ENCODE measurements at places on chromosomes 2 and 18. TPM values are rescaled to one million over a fixed set of nuclear protein-coding genes. Genes with fewer than 3 reads are reported as not detected.

RPRM gene
- total RNA-seq: not detected

DNA sequence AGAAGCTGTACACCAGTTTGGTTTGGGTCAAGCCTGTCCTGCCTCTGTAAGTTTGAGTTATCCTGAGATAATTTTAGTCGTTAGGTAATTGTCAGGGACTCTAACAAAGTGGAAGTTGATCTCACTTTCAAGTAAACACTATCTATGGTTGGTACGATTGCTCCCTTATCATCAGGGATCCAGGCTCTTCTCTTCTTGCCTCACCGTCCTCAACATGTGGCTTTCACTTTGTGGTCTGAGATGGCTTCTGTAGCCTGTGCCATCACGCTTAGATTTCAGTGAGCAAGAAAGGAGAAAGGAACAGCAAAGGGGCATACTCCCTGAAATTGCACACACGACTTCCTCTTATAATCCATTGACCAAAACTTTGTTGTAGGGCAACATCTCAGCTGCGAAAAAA lies 115.6 kb downstream of the CTAGE1 start:
- no peaks in the 10 kb centered on the region for H3K27me3 ChIP-seq
- H3K4me1 ChIP-seq: no peaks in the 10 kb centered on the region
- H3K4me3 ChIP-seq: no peak overlapping the region

NDC80 gene
- total RNA-seq: 78.0 TPM

CRIM1 gene
- 5.4 TPM for total RNA-seq

DNA sequence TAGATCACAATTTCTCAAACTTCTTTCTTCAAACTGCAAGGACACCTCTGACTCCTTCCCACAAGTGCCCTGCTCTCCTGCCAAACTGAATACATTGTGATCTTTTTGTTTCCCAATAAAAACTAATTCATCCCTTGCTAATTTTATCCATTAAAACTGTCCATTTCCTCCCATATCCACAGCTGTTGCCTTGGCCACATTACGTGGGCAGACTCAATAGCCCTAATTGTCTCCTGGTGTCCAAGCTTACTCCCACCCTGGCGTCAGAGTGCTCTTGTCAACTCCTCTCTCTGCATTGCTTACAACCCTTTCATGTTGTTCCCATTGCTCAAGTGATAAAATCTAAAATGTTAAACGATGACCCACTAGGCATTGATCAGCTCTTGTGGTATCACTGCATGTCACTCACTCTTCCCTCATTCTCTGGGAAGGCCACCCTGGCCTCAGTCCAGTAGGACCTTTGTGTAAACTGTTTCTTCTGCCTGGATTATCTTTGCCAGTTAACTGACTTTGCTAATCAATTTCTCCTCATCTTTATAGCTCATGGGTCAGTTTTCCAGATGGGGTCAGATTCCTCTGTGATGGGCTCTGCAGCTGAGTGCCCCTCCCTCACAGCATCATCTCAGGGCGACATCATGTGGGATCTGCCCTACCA lies 525.0 kb downstream of the SLC4A3 start:
- no peaks in the 10 kb centered on the region for H3K4me1 ChIP-seq
- DNase-seq: no peak
- no peak overlapping the region for H3K4me3 ChIP-seq
- H3K27ac ChIP-seq: no peak overlapping the region
- H3K36me3 ChIP-seq: no peaks in the 10 kb centered on the region
- no peaks in the 10 kb centered on the region for H3K27me3 ChIP-seq

CRYGD gene
- not detected for total RNA-seq

GRCh38 chr18:12656938-12657683 lies 796 bp downstream of the SPIRE1 start:
- no peak for DNase-seq
- H3K27ac ChIP-seq: no peak overlapping the region
- H3K27me3 ChIP-seq: peaks cover 15% of the 10 kb centered on the region

- no peaks in the 10 kb centered on the region for H3K4me1 ChIP-seq
- no peak overlapping the region for H3K27ac ChIP-seq
- no peak overlapping the region for H3K4me3 ChIP-seq
- DNase-seq: no peak
These were observed 237.3 kb downstream of the DCDC2C start for GRCh38 chr2:3940661-3941060.

ACKR3 gene
- 2.5 TPM for total RNA-seq

DNA sequence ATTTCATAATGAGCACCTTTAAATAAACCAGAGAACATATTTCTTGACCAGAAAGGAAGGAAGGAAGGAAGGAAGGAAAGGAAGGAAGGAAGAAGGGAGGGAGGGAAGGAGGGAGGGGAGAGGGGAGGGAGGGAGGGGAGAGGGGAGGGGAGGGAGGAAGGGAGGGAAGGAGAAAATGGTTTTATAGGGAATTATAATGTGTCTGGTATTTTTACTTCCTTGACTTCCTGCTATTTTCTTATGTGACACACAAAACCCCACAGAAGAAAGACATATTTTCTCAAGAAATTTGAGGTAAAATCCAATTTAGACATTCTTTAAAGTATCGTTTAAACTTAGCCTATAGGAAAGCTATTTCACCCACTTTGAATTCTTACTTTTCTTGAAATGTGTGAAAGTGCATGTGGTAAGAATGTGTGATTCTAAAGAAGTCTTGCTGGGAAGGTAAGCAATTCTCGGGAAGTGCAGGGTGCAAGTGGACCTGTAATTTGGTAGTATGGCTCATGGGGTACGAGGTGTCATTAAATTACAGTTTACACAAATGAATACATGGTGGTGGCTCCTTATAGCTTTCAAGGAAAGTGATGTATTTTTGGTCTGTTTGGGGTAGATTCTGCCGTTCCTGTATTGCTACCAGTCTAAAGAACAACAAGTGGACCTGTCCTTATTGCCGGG lies 18.0 kb downstream of the RNF125 start:
- H3K4me1 ChIP-seq: peaks cover 72% of the 10 kb centered on the region
- DNase-seq: no peak
- H3K4me3 ChIP-seq: no peak overlapping the region
- peak overlapping the region; percentile 53 for H3K27ac ChIP-seq

ABCG5 gene
- not detected for total RNA-seq
